ENCODE measurements at places on chromosomes 12 and 14.

- H3K4me3 ChIP-seq: no peak overlapping the region
- no peaks in the 10 kb centered on the region for H3K36me3 ChIP-seq
- no peaks in the 10 kb centered on the region for H3K27me3 ChIP-seq
- no peak overlapping the region for H3K27ac ChIP-seq
- H3K4me1 ChIP-seq: no peaks in the 10 kb centered on the region
These were observed 27.0 kb downstream of the P2RX7 start for GRCh38 chr12:121159467-121160307.

GRCh38 chr12:54258201-54258681, 21.7 kb downstream of the CBX5 start:
- no peak overlapping the region for H3K4me3 ChIP-seq
- peaks cover 8% of the 10 kb centered on the region for H3K4me1 ChIP-seq

DNA sequence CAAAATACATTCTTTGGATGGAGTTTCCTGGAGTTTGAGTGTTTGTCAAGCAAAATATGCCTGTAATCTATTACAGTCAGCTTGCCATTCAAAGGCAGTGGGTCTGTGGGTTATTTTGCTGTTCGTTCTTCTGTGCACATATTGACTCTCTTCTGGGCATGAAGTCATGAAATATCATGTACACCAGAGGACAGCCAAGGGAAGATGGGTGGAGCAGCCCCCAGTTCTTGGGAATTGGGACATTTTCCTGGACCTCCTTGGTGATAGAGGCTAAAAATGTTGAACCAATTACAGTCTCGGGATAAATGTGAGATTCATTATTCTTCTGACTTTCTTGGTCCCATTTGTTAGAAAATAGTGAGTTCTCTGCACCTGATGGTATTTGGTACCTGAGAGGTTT, 89.1 kb downstream of the FOXN4 start:
- H3K27ac ChIP-seq: no peak overlapping the region
- no peak for DNase-seq
- H3K4me3 ChIP-seq: no peak overlapping the region
- no peaks in the 10 kb centered on the region for H3K36me3 ChIP-seq
- no peaks in the 10 kb centered on the region for H3K4me1 ChIP-seq

- no peaks in the 10 kb centered on the region for H3K27me3 ChIP-seq
- no peak overlapping the region for H3K27ac ChIP-seq
- no peak for DNase-seq
- no peak overlapping the region for H3K4me3 ChIP-seq
- H3K36me3 ChIP-seq: no peaks in the 10 kb centered on the region
- H3K4me1 ChIP-seq: peaks cover 19% of the 10 kb centered on the region
These were observed 476 bp upstream of the TRAFD1 start for GRCh38 chr12:112124918-112125249.

GRCh38 chr14:102982852-102983470, 60.5 kb downstream of the AMN start:
- peaks cover 9% of the 10 kb centered on the region for H3K36me3 ChIP-seq
- no peak overlapping the region for H3K27ac ChIP-seq
- H3K4me3 ChIP-seq: no peak overlapping the region
- no peak for DNase-seq
- no peaks in the 10 kb centered on the region for H3K4me1 ChIP-seq

GRCh38 chr12:56676851-56677580, 11.1 kb downstream of the PTGES3 start:
- no peak for DNase-seq
- peaks cover 29% of the 10 kb centered on the region for H3K4me1 ChIP-seq
- no peak overlapping the region for H3K27ac ChIP-seq

DNA sequence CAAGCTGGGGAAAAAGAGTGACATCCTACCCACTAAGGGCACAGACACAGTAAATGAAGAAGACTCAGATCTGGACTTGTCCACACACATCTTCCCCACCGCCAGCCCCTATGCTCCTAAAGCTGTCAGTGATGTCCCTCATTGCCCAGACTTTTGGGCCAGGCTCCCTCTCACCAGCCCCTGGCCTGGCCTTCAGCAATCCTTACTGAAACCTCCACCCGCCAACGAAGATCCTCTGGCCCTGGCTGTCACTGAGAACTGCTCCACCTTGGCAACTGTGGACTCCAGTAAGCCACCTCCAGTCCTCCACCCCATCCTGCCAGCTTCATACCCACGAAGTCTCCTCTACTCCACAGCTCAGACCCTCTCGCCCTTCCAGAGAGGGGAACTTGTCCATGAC, 23.3 kb downstream of the FIGNL2 start:
- H3K27ac ChIP-seq: no peak overlapping the region
- no peak overlapping the region for H3K4me3 ChIP-seq

DNA sequence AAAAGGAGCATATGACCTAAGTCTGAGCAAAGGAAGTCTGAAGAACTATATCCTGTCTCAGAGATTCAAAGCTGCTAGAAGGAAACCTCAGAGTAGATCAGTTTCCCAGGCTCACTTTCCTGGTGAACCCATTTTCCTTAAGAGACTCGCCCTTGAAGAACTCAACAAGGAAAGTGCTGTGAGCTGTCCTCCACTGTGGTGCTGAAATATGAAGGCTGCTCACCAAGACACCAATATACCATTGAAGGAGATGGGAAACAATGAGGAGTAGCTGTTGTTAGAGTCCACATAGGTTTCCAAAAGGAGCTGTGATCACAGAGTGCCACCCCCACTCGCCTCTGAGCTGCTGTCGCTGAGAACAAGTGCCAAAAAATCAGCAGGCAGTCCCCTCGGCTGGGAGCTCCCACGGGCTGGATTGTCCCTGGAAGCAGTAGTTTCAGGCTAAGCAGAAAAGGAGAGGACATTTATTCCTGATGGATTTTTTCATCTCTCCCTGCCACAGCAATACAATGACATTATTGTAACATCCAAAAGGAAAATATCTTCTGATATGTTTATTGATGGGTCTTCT, 282.1 kb downstream of the RPS29 start:
- no peaks in the 10 kb centered on the region for H3K27me3 ChIP-seq
- no peak overlapping the region for H3K27ac ChIP-seq
- no peak for DNase-seq
- H3K4me1 ChIP-seq: no peaks in the 10 kb centered on the region
- no peak overlapping the region for H3K4me3 ChIP-seq
- H3K36me3 ChIP-seq: no peaks in the 10 kb centered on the region

DNA sequence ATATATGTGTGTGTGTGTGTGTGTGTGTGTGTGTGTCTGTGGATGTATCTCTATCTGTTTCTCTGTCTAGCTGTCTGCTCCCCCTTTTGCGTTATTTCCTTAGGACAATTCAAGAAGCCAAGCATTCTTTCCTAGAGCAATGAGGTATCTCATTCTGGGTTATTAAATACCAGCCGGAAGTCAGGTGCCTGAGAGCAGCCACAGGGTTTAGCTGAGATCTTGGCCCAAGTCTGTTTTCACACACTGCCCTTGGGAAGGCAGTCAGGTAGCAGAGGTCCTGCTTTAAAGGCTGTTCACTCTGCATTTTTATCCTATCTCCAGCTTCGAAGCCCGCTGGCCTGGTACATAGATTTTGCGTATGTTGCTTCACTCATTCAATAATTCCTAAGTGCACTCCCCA, 76.8 kb downstream of the TSPAN9 start:
- H3K4me3 ChIP-seq: no peak overlapping the region
- no peak for DNase-seq
- no peaks in the 10 kb centered on the region for H3K4me1 ChIP-seq
- H3K27ac ChIP-seq: no peak overlapping the region
- no peaks in the 10 kb centered on the region for H3K27me3 ChIP-seq
- no peaks in the 10 kb centered on the region for H3K36me3 ChIP-seq
